ENCODE measurements at places on chromosomes 7 and 10.

DNA sequence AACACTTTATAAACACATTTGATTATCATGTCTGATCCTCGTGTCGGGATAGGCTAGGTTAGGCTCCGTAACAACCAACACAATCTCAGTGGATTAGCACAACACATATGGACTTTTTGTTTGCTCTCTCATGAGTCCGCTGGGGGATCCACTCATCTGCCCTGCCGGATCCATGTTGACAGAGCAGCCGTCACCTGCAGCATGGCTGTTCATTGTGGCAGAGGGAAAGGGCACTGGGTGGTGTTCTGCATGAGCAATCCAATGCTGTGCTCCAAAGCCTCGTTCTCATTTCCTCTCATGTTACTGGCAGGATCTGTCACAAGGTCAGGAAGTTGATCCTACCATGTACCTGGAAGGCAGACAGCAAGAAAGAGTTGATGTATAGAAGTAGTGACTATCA, 62.5 kb upstream of the RAPGEF5 start:
- DNase-seq, result no peak

DNA sequence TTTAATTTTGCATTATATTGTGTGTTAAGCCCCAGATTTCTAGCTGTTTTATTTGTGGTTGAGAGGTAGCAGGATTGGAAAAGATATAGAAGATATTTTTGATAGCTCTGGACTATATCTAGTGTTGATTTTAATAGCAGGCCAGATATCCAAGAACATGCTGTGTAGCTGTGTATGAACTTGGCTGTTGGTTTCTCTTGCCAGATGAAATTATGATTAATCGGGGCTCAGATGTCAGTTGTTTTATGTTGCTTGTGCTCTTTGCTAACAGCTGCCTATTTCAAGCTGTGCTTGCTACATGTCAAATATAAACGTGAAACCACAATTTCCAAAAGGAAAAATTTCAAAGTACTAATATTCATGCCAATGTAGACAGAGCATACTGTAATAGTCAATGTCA, 141.1 kb downstream of the GRM3 start:
- DNase-seq, result no peak

DNA sequence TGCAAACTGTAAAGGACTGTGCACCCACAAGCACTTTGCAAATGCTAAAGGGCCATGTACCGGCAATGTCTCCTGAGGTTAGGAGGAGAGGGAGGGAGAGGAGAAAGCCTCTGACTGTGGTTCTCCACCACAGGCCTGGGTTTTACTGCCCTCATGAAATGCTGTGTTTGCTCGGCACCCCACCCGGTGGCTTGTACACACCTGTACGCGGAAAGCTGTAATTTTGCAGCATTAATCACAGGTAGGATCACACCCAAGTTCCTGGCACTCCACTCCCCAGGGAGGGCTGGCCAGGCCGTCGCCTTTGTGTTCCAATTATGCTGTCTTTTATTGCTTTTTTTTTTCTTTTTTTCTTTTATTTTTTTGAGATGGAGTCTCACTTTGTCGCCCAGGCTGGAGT, 78.5 kb upstream of the MYL10 start:
- no peak for DNase-seq

DNA sequence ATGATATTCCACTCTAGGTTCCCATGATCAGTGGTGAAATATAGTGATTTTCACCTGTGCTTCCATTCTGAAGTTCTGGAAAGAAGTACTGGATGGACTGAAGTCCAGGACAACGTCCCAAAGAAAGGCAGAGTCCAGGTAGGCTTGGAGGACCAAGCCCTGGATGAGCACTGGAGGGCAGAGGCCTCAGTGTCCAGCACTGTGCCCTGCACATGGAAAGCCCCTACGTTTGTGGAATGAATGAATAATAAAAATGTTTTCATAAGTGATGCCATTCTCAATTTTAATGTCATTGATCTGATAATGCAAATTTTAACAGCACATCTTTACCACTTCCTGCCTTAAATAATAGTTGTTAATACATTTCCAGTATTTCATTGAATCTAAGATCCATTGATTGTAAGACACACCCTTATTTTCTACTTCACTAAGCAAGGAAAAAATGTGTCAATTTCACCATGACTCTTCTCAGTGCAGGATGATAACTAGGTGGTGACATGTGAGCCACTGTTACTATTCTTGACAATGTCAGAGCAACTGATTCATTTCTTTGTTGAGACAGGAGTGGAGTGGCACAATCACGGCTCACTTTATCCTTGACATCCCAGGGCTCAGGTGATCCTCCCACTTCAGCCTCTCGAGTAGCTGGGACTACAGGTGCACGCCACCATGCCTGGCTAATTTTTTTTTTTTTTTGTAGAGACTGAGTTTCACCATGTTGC, 35.2 kb downstream of the ZNF783 start:
- DNase-seq, result no peak

DNA sequence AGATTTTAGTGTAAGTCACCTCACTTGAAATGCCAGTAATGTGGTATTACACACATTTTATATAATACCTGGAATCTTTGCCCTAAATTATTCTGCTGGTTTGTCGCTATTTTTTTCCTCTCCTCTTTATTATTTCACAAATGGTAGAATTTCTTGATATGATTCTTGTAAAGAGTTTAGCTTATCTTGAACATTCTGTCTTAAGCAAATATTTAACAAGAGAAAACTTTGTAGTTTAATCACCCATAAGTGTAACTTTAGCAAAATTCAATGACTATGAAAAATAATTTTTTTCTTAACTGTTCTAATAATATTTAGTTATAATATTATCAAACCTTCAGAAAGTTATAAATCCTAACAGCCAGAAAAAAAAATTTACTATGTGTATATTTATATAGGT, 56.7 kb downstream of the NHLRC2 start:
- no peak for DNase-seq

DNA sequence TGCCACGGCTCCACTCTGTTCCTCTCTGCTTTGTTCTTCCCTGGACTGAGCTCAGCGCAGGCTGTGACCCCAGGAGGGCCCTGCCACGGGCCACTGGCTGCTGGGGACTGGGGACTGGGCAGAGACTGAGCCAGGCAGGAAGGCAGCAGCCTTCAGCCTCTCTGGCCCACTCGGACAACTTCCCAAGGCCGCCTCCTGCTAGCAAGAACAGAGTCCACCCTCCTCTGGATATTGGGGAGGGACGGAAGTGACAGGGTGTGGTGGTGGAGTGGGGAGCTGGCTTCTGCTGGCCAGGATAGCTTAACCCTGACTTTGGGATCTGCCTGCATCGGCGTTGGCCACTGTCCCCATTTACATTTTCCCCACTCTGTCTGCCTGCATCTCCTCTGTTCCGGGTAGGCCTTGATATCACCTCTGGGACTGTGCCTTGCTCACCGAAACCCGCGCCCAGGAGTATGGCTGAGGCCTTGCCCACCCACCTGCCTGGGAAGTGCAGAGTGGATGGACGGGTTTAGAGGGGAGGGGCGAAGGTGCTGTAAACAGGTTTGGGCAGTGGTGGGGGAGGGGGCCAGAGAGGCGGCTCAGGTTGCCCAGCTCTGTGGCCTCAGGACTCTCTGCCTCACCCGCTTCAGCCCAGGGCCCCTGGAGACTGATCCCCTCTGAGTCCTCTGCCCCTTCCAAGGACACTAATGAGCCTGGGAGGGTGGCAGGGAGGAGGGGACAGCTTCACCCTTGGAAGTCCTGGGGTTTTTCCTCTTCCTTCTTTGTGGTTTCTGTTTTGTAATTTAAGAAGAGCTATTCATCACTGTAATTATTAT, 1.2 kb downstream of the CLDN4 start:
- DNase-seq, result no peak

- no peak for DNase-seq
Observed at GRCh38 chr10:92689663-92690210, at the start of gene HHEX. Gene HHEX, plus strand, starts transcription at chr10:92689955. Its CDS starts 32 bp downstream, at chr10:92689987.

DNA sequence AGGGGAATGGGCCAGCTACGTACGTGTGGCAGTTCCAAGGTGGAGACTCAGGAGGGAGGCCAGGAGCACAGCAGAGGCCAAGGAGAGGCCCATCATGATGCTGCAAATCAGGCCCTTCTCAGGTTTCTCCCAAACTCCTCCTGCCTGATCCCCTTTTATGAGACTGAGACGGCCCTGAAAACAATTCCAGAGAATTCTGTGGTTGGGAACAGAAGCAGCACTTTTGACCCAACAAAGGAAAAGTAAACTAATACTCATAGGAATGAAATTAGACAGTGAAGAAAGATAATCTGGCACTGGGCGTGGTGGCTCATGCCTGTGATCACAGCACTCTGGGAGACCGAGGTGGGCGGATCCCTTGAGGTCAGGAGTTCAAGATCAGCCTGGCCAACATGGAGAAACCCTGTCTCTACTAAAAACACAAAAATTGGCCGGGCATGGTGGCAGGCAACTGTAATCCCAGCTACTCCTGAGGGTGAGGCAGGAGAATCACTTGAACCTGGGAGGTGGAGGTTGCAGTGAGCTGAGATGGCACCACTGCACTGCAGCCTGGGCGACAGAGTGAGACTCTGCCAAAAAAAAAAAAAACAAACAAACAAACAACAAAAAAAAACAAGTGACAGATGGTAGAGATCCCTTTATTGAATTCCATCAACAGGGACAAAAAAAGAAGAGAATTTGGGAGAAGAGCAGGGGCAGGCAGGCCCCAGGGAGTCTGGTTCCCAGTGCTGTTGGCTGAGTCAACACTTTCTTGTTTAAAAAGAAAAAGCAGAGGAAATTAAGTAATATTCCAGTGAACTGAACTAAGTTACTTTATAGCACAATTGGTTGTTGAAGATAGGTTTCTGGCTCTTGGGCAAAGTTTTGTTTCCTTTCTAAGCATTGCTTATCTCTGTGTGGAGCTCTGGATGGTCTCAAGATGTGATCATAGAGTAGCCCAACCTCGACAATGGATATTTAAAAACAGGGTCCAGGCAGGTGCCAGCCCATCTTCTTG, at the start of gene CCL26:
CCL26 (minus strand) TSS at position 131 of the 997 bp plus-strand sequence; CDS start at position 96, 35 bp downstream.
- DNase-seq, result no peak

DNA sequence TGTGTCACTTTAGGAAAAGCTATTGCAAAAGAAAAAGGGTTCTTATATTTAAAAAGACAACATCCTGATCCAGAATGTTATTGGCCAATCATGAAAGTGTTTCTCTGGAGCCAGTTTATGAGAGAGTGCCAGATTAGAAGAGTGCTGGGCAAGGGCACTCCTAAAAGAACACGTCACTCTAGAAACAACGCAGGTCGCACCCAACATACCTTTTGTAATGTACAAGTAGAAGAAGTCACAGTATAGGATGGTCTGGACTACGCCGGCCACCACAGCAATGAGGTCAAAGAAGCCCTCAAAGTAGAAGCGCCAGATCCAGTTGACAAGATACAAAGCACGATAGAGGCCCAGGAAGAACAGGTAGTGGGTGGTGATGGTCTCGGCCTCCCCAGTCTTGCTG, 18.1 kb upstream of the DAGLB start:
- no peak for DNase-seq

DNA sequence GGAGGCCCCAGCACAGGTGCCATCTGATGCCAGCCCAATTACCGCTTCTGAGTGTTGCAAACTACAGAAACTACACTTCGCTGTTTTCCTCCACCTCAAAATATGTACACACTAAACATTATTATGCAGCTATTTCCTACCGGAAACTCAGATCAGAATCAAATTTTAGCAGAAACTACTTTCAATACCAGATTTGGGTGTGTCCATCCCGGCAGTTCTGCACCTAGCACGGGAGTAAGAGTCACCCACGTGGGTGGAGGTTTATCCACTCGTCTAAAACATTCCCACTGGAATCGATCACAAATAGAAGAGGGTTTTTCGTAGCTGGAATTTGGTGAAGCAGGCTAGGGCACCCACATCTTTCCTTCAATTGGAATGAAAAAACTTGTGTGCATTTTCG, 214.4 kb upstream of the PRKCQ start:
- no peak for DNase-seq

- DNase-seq, result no peak
Observed at GRCh38 chr10:115936926-115937767, 335.9 kb downstream of the GFRA1 start.

DNA sequence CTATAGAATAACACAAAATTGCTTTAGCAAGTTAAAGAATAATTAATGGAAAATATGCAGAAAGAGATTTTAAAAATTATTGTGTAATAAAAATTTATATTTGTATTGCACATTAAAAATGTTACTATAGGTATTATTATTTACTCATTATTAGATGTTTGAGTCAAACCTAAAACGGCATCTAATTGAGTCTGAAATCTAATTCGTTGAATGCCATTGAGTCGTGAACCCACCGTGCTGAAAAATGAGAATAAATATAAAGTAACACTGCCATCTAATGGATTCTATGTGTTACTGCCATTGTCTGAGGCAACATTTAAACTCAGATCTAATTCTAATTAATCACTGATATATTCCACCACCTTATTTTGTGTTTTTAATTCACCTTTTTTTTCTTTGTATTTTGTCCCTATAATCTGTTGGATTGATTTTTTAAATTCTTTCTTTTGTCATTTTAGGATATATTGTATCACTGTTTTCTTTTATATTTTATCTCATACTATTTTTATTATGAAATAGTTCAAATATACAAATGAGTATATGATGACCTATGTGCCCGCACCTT, 62.2 kb downstream of the SAMD9 start:
- DNase-seq, result no peak

DNA sequence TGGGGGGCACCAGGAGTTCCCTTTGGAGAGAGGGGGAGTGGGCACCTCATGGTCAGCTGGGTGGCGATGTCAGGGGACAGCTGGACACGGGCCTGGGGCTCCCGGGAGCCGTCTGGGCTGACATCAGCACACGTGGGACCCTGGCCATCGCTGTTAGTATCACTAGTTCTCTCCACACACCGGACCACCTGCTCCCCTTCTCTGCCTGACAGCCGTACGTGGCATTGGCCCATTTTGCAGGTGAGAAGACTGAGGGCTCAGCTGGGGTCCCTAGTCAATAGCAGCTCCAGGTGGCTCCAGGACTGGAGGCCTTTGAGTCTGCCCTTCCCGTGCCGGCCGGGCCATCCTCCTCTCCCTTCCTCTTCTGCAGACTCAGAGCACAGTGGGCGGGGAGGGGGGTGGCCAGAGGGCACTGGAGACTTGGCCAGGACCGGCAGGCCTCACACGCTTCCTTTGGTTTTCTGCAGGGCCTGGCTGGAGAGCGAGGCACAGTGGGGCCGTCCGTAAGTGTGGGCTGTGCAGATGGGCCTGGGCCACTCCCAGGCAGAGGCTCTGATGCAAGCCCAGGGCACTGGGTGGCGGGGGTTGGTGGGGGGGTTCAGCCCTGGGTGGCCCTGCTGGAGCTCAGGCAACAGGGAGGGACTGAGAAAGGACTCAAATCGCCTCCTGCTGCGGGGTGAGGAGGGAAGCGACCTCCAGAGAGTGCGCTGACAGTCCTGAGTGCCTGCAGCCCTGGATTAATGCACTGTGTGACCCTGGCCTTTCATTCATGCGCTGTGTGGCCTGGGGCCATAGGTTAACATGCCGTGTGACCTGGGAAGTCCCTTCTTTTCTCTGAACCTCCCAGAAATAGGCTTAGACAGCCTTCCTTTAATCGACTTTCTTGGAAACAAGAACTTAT, 78.2 kb downstream of the MYL10 start:
- no peak for DNase-seq
